ENCODE measurements at places on chromosomes 16 and 17.

DNA sequence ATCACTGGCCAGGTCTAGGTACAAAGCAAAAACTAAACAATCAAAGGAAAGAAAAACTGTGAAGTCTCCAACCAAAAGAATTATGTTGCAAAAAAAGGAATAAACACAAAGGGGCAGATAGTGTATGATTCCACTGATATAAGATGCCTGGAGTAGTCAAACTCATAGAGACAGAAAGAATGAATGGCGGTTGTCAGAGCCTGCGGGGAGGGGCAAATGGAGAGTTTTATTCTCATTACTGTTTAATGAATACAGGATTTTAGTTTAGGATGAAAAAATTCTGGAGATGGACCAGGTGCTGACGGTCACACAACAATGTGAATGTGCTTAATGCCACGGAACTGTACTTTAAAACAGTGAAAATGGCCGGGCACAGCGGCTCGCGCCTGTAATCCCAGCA is 20.7 kb downstream of the STAT5B start:
- DNase-seq = no peak

DNA sequence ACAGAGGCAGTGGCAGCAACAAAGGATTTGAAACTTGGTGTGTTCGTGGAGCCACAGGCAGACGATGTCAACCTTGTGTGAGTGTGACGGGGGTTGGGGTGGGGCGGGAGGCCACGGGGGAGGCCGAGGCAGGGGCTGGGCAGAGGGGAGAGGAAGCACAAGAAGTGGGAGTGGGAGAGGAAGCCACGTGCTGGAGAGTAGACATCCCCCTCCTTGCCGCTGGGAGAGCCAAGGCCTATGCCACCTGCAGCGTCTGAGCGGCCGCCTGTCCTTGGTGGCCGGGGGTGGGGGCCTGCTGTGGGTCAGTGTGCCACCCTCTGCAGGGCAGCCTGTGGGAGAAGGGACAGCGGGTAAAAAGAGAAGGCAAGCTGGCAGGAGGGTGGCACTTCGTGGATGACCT is 25.5 kb downstream of the STH start:
- DNase-seq = no peak

DNA sequence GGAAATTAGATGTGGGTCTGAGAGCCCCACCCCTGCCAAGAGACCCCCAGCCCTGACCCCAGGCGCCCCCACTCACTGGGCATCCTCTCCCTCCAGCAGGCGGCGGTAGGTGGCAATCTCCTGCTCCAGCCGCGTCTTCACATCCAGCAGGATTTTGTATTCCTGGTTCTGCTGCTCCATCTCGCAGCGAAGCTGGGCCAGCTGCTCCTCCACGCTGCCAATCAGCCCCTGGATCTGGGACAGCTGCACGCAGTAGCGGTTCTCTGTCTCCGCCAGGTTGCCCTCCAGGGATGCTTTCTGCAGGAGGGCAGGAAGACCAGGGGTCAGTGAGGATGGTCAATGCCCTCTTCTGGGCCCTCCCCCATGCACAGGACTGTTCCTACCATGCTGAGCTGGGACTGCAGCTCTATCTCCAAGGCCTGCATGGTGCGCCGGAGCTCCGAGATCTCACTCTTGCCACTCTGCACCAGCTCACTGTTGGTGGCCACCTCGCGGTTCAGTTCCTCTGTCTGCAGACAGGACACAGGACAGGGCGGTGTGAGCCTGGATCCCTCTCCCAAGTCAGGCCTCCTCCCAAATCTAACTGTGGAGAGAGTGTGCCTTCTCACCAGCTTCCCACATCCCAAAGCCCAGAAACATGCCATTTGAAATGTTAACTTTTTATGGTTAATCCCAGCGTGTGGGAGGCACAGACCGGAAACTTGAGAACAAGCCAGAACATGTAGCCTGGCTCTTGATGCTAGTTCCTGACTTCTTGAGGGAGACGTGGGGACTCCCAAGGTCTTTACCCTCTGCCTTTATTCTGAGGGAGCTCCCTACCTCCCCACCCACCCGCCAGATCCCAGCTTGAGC is 3.6 kb downstream of the KRT17 start:
- DNase-seq = no peak

DNA sequence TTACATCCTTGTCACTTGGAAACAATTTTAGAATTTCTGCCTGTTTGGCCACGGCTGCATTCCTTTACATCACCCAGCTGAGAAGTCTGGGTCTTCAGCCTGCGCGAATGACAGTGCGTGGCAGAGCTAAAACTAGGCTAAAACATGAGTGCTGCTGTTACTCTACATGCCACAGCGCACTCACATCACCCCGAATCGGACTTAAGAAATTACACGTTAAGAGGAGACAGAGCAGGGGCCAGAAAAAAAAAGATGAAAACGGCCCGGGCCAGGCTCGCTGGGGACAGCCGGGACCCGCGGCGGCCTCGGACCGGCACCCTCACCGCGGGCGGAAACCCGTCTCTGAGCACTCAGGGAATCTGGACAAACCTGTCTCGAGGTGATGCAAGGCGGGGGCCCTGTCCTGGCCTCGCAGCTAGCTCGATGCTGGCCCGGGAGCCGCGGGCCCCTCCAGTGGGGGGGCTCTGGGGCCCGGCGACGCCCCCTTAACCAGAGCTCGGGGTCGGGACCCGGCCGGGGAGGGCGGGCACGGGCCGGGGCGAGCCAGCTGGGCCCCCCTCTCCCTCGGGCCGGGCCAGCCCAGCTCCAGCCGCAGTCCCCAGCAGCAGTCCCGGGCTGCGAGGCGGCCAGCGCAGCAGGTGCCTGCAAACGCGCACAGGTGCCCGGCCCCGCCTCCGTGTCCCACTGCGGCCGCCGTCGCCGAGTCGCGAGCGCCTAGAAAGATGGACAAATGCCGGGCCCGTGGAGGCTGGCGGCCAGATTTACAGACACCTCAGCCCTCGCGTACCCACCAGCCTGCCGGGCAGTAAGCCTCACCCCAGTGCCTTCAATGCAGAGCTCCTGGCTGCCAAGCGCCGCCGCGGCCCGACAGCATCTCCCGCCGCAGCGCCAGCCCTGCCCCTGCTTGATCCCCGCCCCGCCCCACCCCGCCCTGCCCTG is at the start of gene AKTIP:
Gene AKTIP (minus strand): TSS at position 879 of the 939 bp plus-strand sequence. CDS start 2,950 bp downstream, outside the sequence.
- peak; percentile 78 for DNase-seq

- no peak for DNase-seq
Measured at GRCh38 chr16:25679511-25679910, 12.2 kb upstream of the HS3ST4 start.

Data from hippocampal formation (tissue), 2 donors.